ENCODE measurements at places on chromosomes 4 and X.

DNA sequence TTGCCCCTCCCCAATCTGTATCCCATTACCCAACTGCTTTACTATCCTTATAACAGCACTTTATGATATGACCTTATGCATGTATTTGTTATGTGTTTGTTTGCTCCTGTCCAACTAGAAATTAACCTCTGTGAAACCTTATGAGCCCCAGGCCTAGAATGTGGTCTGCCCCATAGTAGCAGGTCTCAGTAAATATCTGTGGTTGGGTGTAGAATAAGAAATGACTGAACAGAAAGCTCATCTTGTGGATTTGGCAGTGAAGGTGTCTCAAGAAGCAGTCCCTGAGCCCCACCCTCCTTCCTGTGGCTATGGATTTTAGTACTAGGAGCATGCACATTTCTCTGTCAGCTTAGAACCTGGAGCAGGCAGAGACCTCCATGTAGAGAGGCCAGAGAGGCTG is 229.0 kb upstream of the LCORL start:
- DNase-seq, result no peak

GRCh38 chrX:54352677-54353076 is 5.2 kb downstream of the WNK3 start:
- DNase-seq, result no peak

DNA sequence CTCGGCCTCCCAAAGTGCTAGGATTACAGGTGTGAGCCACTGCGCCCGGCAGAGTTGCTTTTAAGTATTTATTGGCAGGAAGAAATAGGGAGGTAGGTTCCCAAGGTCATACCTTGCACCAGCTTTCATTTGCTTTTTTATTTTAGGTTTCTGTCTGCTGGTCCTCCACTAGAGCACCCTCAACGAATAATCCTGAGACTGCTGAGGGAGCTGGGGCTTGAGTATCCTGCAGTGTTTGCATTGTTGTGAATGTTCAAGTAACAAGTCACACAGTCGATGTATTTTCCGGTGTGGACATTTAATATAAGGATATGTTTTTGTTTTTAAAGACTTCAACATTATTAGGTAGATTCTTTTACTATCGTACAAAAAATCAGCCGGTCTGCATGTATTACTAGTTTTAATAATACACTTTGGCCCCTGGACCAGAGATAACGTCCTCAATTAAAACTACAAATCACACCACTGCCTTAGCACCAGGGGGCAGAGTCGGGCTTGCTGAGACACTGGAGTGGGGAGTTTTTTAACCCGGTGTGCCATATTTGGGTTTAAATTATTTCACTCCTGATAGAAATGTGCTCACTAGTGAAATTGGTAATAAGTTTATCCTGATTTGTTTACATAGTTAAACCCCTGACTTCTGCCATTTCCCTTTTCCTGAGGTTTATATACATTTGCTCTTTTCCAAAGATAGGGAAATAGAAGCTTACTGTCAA is 11.6 kb downstream of the SMIM20 start:
- DNase-seq, result no peak

GRCh38 chr4:1804638-1805492 is 11.8 kb downstream of the FGFR3 start:
- DNase-seq, result no peak

- DNase-seq, result no peak
Observed at GRCh38 chr4:173253561-173253960, 80.6 kb downstream of the HMGB2 start.

GRCh38 chr4:7808752-7809151 is 130.9 kb downstream of the AFAP1 start:
- no peak for DNase-seq

- DNase-seq, result no peak
Observed at GRCh38 chr4:138406876-138407275, 164.7 kb upstream of the SLC7A11 start.

- no peak for DNase-seq
Observed at GRCh38 chrX:30615229-30615628, 37.7 kb upstream of the TASL start.

DNA sequence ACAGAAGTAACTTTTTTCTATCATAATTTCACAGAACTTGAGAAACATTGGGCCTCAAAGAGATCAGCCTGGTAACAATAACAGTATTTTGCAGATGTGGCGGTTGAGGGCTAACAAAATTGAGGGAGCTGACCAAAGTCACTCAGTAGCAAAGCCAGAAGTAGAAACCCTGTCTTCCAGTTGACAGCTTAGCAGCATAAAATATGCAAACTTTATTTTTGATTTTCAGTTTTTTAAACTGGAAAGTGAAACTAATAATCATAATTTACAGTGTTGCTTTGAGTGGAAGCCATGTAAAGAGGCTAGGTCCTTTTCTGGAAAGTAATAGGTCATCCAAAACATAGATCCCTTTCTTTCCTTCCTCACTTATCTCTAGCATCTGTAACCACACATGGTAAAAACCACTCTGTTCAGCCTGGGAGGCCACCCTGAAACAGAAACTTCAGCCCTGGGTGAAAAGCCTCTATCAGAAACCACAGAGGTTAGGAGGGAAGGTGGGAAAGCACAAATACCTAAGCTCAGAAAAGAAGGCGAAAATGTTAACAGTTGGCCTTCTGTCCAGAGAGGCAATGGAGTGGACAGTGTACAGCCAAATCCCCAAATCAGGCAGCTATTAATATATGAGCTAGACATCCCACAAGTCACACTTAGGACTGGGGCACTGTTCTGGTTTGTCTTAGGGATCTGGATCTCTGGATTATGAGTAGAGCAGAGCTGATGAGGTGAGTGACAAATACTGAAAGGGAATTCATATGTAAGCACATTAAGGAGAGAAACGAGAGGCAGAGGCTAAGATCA is 61.1 kb upstream of the ARSJ start:
- no peak for DNase-seq

- no peak for DNase-seq
Observed at GRCh38 chr4:104064646-104065577, 345.1 kb upstream of the TACR3 start.

DNA sequence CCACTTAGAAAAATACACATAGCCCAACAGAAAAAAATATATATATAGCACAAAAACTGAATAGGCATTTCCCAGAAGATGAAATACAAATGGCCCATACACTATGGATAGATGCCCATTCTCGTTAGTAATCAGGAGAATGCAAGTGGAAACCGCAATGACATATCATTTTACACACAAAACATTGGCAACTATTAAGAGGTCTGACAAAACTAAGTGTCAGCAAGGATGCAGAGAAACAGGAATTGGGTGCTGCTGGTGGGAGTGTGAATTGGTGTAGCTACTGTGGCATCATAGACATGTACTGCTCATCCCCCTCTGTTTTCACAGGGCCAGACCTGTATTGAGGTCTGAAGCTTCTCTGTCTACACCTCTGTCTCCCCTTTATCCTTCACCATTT is 320.0 kb downstream of the IDS start:
- no peak for DNase-seq

DNA sequence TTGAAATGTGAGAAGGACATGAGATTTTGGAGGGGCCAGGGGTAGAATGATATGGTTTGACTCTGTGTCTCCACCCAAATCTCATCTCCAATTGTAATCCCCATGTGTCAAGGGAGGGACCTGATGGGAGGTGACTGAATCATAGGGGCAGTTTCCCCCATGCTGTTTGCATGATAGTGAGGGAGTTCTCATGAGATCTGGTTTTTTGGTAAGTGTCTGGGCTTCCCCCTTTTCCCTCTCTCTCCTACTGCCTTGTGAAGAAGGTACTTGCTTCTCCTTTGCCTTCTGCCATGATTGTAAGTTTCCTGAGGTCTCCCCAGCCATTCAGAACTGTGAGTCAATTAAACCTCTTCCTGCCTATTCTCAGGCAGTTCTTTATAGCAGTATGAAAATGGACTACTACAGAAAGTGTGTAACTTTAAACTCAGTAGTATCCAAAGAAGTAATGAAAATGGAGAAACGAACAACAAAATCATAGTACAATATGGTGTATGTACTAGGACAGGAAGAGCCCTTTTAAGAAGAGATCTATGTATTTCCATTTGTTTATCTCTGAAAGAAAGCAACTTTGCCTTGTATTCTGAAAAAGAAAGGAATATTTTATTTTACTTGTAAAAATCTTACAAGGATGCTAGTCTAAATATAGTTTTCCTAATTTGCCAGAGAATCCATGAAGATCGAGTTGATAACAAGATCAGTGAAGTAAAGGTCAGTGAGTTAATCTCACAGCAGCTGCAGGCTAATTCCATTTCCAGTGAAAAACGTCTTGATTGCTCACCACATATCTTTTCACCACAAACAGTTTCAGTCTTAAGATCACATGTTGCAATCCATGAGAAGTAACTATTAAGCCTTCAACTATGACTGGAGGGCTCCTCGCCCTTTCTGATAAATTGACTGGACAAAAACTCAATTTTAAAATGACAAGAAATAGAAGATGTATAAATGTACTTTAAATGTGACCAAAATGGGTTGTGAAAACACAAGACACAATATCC is 20.5 kb downstream of the PKD2 start:
- no peak for DNase-seq

DNA sequence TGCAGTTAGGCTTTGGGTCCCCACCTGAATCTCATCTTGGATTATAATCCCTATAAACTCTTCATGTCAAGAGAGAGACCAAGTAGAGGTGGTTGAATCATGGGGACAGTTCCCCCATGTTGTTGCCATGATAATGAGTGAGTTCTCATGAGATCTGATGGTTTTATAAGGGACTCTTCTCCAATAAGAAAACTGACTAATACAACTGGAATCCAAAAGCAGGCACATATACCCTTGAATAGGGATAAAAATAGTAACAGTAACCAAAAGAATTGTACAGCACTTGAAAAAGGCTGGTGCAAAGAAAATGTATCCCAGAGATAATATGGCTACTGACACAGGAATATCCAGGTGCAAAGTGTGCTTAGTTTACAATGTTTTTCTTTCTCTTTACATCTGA is 351.5 kb upstream of the MAD2L1 start:
- DNase-seq, result no peak

- DNase-seq, result no peak
Observed at GRCh38 chrX:11380187-11380844, 87.1 kb downstream of the AMELX start.

DNA sequence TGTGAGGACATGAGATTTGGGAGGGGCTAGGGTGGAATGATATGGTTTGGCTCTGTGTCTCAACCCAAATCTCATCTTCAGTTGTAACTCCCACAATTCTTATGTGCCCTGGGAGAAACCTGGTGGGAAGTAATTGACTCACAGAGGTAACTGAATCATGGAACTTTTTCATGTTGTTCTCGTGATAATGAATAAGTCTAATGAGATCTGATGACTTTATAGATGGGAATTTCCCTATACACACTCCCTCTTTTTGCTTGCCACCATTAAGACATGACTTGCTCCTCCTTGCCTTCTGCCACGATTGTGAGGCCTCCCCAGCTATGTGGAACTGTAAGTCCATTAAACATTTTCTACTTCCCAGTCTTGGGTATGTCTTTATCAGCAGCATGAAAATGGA is 253.2 kb upstream of the GK2 start:
- DNase-seq, result no peak

DNA sequence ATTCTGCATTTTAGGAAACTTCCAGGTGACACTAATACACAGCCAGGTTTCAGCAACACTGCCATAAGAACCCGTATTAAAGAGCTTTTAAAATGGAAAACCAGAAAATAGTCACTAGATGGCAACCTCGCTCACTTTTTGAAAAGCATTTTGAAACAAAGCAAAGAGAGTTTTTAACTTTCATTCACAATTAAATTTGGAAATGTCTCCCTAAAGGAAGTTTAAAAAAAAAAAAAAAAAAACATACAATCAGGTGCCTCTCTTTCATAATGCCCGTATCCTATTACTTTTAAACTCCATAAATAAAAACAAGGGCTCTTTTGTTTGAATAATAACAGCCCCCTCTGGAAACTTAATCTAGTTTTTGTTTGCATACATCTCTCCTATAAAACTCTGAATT is 20.3 kb downstream of the MEPE start:
- DNase-seq, result no peak

DNA sequence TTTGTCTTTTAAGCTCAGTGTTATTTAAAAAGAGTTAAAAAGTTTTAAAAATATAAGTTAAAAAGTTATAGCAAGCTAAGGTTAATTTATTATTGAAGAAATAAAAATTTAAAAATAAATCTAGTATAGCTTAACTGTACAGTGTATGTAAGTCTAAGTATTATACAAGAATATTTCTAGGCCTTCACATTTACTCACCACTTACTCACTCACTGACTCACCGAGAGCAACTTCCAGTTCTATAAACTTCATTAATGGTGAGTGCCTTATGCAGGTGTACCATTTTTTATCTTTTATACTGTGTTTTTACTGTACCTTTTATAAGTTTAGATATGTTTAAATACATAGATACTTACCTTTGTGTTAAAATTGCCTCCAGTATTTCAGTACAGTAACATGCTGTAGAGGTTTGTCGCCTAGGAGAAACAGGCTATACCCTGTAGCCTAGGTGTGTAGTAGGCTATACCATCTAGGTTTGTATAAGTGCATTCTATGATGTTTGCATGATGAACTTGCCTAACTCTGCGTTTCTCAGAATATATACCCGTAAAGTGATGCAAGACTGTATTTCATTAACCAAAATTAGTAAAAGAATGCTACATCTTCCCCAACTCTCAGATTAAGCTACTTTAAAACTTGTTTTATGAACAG is 202.9 kb downstream of the CFAP299 start:
- DNase-seq, result no peak

DNA sequence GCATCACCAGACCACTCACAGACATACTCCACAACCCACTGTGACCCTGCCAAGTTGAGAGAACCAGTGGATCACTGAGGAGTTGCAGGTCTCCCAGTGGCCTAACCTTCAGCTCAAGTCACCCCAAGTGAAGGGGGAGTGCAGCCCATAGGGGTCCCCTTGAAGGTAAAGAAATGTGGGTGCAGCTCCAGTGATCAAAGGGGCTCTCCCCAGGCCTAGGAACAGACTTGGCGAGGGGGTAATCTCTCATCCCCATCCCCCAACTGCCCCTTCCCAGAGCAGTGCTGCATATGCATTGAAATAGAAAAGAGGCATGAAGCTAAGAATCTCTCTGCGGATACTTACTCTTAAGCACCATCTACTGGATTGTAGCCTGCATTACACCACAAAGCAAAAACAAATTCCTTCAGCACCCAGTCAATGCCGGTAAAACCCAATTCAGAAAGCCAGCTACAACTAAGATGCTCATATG is 27.0 kb downstream of the MAGEE1 start:
- no peak for DNase-seq

DNA sequence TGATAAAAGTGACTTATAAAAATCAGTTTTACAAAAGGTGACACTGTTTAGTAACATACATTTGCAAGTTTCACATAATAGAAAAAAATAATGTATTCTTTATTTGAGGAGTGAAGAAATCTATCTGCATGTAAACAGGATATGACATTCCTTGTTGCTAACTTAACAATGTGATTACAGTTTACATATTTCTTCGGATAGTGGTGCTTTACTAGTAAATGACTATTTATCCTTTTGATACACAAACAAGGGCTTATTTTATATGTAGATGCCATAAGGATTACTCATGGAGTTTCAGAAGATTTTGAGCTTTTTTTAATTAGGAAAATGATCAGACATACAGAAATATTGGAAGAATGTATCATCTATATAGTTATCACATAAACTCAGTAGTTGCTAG is 126.5 kb downstream of the SLIT2 start:
- DNase-seq, result no peak

GRCh38 chr4:138398322-138398721 is 156.2 kb upstream of the SLC7A11 start:
- no peak for DNase-seq
